ENCODE measurements at places on chromosomes 1 and 21.

- DNase-seq, result no peak
Observed at GRCh38 chr1:236065509-236066005, 667 bp upstream of the NID1 start.

DNA sequence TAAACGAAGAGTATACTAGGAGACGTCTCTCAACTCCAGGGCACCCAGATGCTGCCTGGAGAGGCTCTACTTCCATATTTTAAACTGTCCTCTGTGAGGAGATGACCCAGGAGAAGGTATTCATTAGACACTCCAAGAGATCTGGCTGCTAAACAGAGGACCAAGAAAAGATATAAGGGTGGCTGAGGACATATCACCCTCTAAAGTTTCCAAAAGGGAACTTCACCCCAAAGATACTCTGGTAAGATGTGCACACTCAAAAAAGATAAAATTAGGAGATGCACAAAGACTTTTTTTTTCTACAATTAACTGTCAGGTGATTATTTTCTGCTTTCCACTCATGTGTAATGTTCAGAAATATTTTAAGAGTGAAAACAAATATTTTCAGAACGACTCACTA is 1.4 kb downstream of the ZNF670 start:
- no peak for DNase-seq

DNA sequence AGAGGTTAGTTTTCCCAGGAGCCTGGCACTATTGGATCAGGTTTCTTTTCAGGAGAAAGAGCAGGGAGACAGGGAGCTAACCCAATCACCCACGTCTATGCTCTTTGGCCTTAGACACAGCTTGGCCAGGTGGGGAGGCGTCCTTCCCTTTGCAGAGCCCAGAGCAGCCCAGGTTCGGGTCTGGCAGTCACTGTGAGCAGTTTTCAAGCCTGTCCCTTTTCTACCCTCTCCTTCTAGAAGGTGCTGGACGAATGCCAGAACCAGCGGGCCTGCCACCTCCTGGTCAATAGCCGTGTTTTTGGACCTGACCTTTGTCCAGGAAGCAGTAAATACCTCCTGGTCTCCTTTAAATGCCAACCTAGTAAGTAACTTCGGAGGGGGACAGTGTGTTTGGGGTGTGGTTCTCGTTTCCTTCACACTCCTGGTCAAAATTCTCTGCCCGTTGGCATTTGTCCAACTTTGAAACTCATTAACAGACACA is 44.9 kb downstream of the EVA1C start:
- no peak for DNase-seq

- no peak for DNase-seq
Observed at GRCh38 chr1:47906009-47906432, 91.2 kb downstream of the TRABD2B start.

DNA sequence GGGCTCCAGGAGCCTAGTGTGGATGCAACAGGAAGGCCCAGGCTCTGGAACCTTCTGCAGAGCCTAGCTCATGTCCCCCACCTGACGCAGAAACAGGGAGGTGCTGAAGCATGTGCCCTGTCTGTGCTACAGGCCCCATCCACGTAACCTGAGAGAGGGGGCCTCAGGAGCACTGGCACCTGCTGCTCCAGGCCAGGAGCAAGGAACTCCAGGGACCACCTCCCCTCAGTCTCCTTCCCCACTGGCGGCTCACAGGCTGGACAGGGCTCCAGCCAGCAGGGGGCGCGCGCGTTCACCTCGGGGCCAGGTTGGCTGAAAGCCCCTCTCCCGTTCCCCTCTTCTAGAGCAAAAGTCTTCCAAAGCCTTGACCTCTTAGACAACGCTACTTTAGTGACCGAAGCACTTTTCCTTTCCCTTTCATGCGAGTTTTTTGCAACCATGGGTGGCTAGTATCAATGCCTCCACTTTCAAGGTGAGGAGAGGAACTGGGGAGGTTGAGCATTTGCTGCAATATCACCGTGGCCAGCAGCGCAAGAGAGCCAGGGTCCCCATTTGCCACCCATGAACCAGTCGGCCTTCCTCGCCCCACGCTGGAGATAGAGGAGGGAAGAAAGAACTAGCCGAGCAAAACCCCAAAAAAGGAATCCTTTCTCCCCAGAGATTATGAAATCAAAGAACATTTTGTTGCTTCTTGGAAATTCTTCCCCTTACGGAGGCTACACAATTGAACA is 52.4 kb upstream of the GPR157 start:
- peak; percentile 77 for DNase-seq

GRCh38 chr1:109777436-109777835 is 13.7 kb upstream of the EPS8L3 start:
- DNase-seq, result no peak

GRCh38 chr1:220527908-220528678 is at the start of gene MARK1:
Gene MARK1, plus strand, starts transcription at chr1:220528136. Its CDS starts 687 bp downstream, at chr1:220528823.
- DNase-seq, result peak; percentile 79

DNA sequence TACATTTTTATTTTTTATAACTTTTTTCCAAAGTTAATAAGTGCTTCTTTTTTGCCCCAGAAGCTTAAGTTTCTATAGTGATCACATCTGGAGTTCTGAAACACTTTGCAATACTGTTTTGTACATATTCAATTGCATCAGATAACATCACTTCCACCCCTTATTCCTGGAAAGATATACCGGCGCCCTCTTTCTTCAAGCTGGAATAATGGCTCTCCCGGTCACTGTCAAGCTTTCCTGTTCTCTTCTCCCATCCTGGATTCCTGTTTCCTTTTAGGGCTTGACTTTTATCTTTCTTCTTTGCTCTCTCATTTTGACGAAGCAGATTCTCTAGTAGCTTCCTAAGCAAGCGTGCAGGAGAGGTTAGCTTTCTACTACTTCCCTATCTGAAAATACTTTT is 1866.8 kb downstream of the MRPL39 start:
- DNase-seq, result no peak

DNA sequence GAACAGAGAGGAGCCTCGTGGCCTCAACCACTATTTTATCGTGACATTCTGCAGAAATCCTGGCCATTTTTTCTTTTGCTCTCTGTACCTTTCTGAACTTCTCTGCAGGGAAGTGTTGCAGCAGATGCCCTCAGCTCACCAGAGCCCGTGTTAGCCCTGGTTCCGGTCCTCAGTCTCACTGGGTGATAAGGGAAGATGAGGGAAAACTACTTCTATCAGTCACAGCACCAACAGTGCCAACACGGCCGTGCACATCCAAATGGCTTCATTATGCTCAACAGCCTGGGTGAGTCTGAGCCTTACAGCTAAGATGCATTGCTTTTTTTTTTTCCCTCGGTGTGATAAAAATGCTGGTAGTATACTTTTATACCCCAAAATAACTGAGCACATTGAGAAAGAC is 93.0 kb downstream of the KIF26B start:
- no peak for DNase-seq

GRCh38 chr1:37169743-37170275 is 135.5 kb upstream of the GRIK3 start:
- DNase-seq, result no peak

GRCh38 chr21:29315131-29315749 is 16.5 kb downstream of the BACH1 start:
- no peak for DNase-seq

DNA sequence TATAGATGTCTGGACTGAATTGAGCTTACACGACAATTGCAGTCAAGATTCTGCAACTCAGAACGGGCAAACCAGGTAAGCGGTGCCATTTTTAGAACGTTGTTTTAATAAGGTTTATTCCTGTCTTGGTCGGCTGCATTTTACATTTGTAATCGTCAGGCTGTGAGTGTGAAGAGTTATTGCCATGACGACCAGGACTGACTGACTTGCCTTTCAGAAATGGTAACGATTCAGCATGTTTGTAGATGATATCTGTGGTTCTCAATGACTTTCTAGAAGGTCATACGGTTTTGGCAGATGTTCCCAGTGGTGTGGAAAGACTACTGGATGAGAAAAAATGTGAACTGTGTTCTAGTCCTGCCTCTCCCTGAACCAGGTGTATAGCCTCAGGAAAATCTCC is 271.3 kb upstream of the B3GALT2 start:
- DNase-seq, result no peak

DNA sequence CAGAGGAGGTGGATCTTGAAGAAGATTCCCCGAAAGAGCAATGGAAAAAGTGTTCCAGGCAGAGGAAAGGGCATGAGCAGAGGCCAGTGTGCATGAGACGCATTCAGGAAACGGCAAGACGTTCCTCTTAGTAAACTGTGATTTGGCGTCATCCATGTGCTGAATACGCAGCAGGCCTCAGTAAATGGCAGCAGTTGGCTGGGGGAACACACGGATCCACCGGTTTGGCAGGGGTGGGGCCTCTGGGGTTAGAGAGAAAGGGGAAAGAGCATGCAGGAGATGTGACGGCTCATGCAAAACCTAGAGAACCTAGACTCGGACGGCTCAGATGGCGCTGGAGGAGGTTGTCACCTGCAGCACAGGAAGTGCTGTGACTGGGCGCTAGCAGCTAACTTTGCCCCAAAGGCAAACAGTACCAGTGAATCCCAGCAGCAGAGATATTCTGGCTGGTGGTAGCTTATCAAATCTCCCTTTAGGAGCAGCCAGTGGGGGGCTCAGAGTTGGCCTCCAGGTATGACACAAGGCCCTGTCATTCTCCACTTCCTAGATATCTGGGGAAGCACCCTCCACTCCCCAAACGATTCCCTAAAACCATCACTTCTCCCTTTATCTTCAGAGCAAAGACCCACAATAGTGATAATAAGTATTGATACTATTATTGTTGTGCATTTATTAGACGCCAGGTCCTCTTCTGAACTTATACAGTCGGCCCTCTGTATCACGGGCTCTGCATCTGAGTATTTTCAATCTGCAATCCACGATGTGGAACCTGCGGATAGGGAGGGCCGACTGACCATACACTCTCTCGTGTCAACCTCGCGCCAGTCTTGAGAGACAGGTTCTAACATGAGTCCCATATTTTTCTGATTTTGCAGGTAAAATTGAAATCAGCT is 7.6 kb downstream of the LAPTM5 start:
- no peak for DNase-seq

DNA sequence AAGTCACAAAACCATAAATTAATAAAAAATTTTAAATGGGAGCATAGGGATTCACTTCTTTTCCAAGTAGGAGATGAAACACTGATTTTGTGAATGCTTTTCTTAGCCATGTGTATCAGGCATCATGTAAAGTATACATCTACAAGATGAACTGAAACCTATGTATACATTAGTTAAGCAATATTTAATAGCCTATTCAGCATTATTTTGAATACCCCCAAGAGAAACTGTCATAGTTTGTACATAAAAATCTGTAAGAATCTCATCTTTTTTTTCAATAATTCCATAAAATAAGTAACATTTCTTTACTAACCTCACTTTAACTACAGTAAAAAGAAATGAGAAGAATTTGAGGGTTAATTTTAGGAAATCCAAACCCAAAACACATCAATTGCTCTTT is 348.0 kb downstream of the KCNT2 start:
- no peak for DNase-seq

DNA sequence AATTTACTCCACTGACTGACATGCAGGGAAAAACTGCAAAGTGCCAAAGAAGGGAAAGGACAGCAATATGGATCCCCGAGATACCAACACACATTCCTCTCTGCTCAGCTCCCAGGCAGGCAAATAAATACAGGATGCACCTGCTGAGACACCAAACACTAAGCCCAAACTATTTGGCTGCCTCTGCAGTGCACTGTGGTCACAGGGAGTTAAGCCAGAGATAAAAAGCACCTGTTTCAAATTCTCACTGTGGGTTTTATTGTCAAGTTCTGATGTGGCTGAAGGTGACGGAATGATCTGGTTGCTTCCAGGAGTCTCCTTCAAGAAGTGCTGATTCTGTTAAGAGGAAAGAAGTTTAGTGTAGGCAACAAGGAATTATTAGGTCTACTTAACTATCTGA is 17.7 kb downstream of the TEX38 start:
- DNase-seq, result no peak

- peak; percentile 71 for DNase-seq
Observed at GRCh38 chr21:43262427-43262826, 93.6 kb downstream of the CRYAA start.

GRCh38 chr1:22517956-22518355 is 45.3 kb upstream of the EPHA8 start:
- no peak for DNase-seq
